ENCODE measurements at places on chromosomes 11 and 22.

- DNase-seq, result no peak
These were observed 403 bp downstream of the RBM7 start for GRCh38 chr11:114400915-114401223.

- no peak for DNase-seq
These were observed 22.0 kb downstream of the TRAF6 start for GRCh38 chr11:36488096-36488495.

DNA sequence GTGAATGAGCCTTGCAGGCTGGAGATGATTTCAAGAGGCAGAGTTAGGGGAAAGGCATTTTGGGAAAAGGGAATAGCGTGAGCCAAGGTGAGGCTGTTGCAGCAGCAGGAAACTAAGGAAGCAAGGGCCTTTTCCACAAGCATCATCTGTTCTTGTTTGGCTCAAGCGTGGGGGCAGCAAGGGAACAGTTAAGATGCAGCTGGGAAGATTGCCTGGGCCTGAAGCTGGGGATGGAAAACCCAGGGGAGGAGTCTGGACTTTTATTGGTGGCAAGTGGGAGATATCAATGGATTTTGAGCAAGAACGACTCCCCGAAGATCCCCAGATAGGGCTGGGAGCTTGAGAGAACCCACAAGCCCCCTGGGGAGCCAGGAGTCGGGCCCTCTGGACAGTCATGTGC, 27.3 kb upstream of the PICK1 start:
- DNase-seq, result no peak

DNA sequence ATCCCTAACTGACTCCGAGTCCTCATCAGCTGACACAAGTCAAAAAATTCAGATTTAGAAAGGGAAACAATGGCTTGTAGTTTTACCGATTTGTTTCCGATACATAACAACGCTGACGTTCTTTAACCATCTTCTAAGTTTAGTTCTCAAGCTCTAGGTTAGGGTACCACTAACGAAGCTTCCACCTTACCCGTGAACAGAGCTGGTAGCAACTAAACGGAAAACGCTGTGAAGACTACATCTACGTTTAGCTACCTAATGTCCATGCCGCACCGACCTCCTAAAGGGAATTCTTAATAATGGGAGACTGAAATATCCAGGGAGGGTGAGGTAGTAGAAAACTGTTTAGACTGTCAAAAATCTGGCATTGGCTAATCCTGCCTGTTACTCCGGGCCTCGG, 1.0 kb downstream of the NUP98 start:
- no peak for DNase-seq

DNA sequence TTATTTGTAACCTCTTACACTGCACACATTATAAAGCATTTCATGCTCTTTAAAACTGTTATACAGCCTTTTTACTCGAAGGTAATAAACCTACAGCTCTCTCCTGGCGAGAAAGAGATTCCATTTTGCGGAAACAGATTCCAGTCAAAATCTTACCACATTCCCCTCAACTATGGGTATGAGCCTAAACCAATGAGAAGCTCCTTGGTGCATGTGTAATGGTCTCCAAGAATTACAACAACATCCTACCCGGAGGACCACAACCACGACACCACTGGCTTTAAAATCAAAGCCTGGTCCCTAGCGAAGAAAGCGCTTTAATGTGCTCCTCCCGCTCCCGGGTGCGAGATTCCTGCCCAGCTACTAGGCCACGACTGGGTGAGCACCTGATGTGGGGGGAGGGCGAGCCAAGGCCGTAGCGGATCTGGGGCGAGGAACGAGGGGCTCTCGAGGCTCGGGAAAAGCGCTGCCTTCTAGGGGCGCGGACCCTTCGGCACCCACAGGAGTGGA, 821 bp downstream of the CELF1 start:
- DNase-seq, result peak; percentile 24

DNA sequence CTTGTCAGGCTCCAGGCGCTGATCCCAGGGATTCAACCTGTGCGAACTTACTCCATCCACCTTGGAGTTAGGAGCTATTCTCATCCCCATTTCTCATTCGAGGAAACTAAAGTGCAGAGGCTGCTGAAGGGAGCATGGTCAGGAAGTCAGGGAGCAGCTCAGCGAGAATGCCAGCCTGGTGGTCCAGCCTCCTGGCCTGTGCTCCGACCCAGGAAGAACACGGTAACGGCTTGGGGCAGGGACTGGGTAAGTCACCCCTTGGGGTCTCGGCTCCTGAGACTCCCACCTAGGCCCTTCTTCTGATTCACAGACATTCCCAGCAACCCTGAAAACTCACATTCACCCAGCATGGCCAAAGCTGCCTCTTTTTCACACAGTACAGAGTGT, 132.8 kb downstream of the CRYBB2 start:
- DNase-seq, result no peak

DNA sequence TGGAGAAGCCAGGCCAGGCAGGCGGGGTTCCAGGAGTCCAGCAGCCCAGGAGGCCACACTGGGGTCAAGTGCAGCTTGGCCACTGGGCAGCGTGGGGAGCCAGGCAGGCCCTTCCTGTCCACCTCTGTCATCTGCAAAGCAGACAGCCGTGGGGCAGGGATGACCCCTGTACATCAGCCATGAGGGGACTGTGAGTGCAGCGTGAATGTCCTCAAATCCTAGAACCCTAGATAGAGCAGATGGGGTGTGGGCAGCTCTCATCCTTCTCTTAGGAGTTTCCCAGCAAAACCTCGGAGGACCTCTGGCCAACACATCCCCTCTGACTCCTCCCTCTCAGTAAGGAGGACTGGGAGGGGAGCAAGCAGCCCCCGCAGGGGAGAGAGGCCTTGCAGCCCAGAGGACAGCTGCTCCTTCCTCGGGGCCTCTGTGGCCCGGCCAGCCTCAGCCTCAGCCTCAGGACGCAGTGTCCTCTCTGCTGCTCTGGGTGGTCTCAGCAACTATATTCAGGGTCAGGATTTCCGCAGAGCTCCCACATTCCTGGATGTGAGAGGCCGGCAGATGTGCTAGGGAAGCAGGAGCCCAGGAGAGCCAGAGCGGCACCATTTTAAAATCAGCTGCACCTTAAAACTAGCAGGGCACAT, 820.5 kb downstream of the BRD1 start:
- no peak for DNase-seq

- DNase-seq, result no peak
These were observed 19.5 kb downstream of the YPEL4 start for GRCh38 chr11:57630171-57630570.

GRCh38 chr22:32752326-32752725, 49.2 kb upstream of the TIMP3 start:
- DNase-seq, result no peak

- no peak for DNase-seq
These were observed 29.3 kb downstream of the KIAA0930 start for GRCh38 chr22:45211435-45211834.

- DNase-seq, result no peak
These were observed 35.0 kb upstream of the LMO2 start for GRCh38 chr11:33926671-33927552.

GRCh38 chr22:24037851-24038765, 27.0 kb downstream of the CABIN1 start:
- DNase-seq, result peak; percentile 8

DNA sequence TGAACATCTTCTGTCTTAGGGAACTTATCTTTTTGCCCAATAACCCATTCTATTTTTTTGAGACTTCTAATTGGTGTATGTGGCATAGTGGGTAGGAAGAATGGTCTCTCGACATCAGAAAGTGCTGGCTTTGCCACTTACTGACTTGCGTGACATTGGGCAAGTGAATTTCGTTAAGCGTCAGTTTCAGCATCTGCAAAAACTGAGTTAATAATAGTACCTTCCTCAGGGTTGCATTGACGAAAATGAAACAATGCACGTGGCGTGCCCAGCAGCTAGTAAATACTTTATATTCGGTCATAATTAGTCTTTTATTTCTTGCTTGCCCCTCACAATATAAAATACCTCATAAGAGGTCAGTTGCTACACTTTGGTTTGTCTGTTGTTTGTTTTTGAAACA, 12.5 kb upstream of the GRIK4 start:
- no peak for DNase-seq

- no peak for DNase-seq
These were observed 3.1 kb upstream of the CALCA start for GRCh38 chr11:14975252-14975587.

DNA sequence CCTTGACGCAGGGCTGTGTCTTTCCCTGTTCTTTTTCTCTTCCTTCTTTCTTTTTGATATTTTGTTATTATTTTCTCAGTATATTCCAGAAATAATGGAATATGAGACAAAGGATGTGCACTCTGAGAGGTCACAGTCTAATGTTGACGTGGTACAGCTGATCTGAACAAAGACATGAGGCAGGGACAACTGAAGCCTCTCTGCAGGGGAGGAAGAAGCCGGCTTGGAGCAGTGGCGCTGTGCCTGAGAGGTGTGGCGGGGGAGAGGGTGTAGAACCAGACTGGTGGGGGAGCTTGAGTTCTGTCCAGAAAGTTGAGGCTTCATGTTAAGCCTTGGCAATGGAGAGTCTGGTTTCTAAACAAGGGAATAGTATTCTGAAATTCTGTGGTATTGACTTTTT, 34.7 kb downstream of the ADAMTS15 start:
- DNase-seq, result no peak

GRCh38 chr11:86741839-86742805, 58.2 kb upstream of the PRSS23 start:
- no peak for DNase-seq

GRCh38 chr11:103792981-103793468, 243.4 kb upstream of the DDI1 start:
- DNase-seq, result no peak

- DNase-seq, result no peak
These were observed 54.0 kb downstream of the GAS2 start for GRCh38 chr11:22720457-22720856.

- peak; percentile 21 for DNase-seq
These were observed 38.2 kb downstream of the BRD1 start for GRCh38 chr22:49789289-49790141.

GRCh38 chr22:38353142-38353629, 36.0 kb upstream of the CSNK1E start:
- DNase-seq, result peak; percentile 68

DNA sequence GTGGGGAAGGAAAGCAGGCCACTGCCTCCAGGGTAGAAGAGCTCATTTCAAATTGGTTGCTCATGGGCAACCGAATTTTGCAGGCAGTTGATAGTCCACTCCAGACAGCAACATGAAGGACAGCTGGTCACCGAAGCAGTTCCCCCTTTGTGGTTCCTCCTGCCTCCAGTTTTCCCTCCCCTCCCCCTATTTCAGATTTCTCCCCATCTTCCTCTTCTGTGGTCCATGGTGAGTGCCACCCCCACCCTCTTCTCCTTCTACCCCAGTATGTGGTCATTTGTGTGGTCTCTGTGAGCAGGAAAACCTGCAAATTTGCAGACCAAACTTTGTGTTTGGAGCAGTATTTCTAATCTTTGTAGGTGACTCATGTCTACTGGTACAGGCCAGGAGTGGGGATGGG, 38.2 kb upstream of the PAK1 start:
- DNase-seq, result no peak

GRCh38 chr11:71178076-71178475, 74.3 kb downstream of the SHANK2 start:
- no peak for DNase-seq

DNA sequence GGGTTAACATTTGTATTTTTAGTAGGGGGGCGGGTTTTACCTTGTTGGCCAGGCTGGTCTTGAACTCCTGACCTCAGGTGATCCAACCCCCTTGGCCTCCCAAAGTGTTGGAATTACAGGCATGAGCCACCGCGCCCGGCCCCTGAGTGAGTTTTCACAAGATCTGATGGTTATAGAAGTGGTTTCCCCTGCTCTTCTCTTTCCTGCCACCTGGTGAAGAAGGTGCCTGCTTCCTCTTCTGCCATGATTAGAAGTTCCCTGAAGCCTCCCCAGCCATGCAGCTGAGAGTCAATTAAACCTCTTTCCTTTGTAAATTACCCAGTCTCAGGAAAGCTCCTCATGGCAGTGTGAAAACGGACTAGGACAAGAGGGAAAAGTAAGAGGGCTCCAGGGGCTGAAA, 259.1 kb upstream of the PLET1 start:
- no peak for DNase-seq

DNA sequence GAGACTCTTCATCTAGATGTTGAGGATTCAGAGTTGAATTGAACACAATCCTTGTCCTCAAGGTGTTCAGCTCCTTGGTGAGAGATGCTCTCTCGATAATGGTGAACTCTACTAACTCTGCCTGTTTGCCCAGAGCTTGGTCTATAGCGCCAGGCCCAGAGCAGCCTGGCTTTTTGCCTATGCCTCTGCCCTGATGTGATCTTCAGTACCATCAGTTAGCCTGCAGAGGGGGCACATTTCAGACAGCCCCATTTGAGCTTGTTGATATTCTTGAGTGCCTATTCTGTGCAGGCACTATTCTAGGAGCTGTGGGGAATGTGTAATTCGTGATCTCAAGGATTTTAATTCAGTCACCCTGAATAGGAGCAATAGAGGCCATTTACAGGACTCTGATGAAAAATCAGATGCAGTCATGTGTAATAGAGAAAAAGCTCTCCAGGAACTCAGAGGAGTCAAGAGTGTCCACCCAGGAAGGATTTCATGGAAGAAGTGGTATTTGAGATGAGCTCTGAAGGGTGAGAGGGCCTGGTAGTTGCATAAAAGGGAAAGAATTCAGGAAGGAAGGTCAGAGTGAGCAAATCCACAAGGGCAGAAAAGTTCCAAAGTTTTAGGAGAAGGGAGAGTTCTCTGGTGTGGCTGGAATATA, 19.3 kb downstream of the GTPBP1 start:
- peak; percentile 30 for DNase-seq

DNA sequence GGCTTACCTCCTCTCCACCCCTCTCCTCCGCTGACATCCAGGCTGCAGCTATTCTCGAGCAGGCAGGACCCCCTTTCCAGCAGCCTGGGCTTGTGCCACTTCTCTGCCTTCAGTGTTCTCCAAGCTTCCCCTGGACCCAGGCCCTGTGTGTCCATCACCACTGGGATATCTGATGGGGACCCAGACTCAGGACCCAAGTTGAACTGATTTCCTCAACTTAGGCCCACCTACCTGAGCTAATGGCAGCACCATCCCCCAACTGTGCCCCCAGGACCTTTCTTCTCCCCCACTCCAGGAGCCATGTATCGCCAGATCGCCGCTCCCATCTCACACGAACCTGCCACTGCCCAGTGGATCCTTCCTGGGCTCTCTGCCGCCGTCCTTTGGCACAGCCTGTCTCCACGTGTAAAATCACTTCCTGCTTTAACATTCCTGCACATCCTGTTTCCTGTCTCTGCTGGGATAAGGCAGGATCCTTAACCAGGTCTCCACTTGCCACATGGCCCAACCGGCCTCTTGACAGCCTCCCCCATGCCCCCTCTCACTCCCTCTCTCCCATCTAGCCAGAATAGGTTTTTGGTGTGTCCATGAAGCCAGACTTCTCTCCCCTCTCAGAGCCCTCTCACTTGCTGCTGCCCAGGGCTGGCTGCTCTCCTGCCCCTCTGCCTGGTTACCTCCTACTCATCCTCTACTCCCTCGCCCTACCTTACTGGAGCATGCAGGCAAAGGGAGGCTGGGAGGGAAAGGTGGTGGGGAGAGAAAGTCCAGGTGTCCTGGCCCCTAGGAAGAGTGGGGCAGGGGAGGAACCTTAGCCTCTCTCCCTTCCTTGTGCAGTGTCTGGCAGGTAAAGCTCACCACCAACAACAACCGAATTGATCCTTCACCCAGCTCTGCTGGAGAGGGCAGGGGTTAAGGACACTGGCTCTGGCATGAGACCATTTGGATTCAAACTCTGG, 9.4 kb downstream of the SPATA19 start:
- no peak for DNase-seq
